ENCODE measurements at places on chromosomes 12 and 14.

DNA sequence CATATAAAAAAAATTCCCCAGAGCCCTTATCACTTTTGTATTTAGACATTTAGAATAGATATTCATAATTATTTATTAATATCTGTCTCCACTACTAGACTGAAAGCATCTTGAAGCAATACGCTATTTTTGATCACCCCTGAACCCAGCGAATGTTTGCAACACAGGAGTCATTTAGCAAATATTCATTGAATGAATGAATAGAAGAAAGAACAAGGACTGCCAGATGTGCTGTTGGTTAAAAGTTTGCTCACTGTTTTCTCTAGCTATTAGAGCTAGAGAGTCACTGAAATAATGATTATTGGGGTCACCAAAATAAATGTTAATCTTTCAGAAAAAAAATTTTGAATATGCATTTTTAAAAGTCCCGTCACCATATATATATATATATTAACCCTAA, 174.3 kb downstream of the ACSS3 start:
- DNase-seq: no peak

- DNase-seq: no peak
These were observed 5.1 kb downstream of the IKBIP start for GRCh38 chr12:98639491-98639890.

- DNase-seq: no peak
These were observed 13.8 kb downstream of the ZCCHC8 start for GRCh38 chr12:122486805-122487426.

DNA sequence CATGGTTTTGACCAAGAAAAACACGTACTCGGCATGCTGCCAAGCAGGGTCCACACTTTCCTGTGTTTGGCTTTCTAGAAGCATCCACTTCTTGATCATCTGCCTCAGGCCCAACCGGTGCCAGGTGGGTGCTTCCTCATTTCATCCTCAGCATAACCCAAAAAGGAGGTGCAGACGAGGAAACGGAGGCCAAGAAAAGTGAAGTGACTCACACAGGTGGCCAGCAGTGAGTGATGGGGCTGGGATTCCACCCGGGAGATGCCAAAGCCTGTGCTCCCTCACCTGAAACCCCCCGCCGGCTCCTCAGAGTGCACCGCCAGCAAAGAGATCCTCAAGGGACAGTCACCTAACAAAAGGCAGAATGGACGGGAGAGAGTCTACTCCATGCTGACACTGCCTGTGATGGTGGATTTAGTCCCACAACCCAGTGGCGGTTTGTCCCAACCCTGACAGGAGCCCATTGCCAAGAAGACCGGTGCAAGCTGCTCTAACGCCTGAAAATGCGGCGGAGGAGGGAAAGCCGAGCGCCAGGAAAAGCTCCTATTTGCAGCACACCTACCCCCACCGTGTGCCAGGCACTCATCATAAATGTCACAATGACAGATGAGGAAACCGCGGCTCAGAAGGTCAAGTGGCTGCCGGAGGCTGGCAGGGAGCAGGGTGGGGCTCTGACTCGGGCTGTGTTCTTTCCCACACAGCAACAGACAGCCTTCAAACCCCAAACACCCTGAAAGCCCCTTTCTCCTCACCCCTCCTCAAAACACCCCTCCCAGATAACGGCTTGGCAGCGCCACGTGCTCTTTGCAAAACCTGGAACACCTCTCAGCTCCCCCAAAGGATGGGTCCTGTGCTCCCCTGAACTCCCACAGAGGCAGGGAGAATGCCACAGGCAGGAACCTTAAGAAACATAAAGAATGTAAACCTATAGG, 18.8 kb downstream of the BCL11B start:
- no peak for DNase-seq

- DNase-seq: no peak
These were observed 390.7 kb downstream of the SYT1 start for GRCh38 chr12:79255288-79255687.

- DNase-seq: no peak
These were observed 236.5 kb upstream of the ATP2B1 start for GRCh38 chr12:89945123-89945522.

- DNase-seq: no peak
These were observed 897.4 kb upstream of the SEL1L start for GRCh38 chr14:82431031-82431430.

DNA sequence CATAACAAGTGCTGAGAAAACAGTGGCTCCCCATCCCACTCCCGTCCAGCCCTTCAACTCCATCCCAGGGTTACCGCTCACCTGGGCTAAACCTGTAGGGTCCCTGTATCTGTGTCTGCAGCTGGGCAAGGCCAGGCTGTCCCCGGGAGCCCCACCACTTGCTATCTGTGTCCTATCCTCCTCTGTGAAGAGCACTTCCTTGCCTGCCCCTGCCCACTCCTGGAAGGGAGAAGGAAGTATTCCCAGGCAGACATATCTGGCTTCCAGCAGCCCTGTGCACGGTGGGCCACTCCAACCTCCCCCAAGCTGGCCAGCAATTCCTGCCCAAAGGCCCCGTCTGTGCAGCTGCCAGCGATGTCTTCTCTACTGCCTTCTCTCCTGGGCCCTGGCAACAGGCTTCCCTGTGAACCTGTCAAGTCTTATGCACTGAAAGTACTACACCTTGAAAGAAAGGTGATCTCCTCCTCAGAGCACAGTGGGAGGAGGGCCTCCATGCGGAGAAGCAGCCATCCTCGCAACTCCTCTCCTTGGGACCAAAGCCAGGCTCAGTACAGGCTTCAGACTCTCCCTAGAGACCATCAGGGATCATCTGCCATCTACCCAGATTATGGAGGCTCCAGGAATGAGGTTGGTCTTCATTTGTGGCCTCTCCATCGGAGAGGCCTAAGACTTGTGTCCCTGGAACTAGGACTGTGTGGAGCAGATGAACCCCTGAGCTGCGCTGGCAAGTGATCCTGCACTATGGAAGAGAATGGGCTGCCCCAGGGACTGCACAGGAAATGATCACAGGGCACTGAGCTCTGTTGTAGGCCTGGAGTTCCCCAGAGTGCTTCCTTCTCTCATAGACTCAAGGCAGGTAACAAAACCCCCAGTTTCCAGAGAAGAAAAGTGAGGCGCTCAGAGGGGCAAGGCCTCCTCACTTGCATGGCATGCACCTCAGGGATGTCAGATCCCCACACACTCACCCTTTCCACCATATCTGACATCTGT, 663.6 kb downstream of the BCL11B start:
- no peak for DNase-seq

GRCh38 chr12:26416550-26416949, 221.2 kb downstream of the SSPN start:
- no peak for DNase-seq

GRCh38 chr14:64704143-64704742, at the start of gene PLEKHG3:
Gene PLEKHG3 (plus strand): TSS chr14:64704424. CDS start chr14:64727632, 23,208 bp downstream.
- no peak for DNase-seq

GRCh38 chr14:20412411-20412810, 890 bp downstream of the TEP1 start:
- DNase-seq: no peak

DNA sequence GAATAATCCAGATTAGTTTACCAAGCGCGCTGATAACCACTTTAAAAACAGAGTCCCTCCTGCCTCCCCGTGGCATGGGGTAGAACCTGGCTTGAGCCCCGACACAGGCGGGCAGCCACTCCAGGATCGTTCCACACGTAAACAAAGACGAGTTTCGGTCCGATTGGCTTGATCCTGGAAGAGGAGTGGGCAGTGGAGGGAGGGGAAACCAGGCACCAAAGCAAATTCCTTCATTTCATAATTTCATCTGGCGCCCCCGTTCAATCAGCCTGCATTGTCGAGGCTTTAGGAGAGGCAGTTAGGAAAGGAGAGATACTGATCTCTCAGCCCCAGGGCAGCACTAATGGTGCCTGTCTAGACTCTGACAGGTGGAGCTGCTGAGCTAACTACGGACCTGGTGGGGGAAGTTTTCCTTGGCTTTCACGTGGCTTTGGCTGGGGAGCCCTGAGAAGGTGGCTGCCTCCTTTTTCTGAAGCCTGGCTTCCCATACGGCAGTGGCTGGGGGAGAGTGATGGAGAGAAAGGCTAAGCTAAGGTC, 751 bp upstream of the GPRC5A start:
- peak; percentile 8 for DNase-seq

DNA sequence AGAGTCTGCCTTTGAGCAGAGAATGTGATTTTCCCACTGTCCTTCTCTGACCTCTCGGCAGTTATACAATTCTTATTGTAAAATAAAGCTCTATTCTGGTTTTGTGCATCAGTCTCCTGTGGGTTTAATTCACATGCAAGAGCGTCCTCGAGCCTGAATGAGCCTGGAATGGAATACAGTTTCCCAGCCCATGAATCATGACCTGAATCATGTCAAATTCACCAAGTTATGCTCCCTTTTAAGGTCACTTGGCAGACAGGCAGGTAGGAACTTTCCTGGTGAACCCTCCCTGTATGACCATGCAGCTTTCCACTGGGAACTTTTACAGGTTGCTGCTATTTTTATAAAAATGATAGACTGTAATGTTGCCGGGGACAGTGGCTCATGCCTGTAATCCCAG, 41.7 kb downstream of the BICD1 start:
- DNase-seq: no peak

DNA sequence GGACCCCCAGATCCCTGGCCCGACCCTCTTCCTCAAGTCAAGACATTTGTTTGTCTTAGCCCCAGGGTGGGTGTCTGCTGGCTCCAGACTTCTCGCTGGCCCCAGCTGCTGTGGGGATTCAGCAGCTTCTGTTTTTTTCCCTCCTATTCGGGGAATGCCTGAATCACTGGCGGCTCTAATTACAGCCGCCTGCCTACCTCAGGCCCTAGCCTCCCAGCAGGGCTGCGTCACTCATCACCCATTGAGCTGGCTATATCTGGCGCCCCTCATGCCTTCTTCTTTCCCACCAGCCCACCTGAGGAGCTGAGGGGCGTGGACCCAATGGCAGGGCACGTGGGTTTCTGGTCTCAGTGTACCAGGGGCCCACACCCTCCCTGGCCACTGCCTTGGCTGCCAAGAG, 10.1 kb downstream of the KRT80 start:
- DNase-seq: no peak

DNA sequence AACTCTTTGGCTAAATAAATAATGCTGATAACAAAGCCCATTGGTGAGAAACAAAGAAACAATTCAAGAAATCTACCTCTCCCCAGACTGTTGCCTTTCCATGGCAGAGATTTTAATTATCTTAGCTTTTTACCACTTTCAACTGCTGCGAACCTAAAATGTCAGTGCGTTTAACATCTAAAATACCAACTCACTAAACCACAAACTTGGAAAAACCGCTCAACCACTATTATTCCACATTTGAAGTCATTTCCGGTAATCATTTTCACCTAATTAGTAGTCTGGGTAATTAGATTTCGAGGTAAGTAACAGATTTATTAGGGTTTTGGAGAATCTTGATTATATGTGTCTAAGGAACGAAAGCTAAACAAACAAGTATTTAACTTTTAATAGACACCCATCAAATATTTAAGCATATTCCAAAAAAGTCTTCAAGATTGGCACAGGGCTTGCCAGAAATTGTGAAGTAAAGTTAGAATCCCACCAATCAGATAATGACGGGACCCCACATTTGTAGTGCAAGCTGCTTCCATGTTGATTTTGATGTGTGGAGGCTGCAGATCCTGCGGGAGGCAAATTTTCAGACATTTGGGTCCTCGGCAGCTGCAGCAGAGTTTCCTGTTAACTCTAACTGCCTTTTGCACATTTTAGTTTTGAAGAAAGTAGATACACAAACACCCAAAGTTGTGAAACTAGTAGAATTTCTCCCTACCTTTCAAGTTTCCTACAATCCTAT, 4.1 kb downstream of the OTX2 start:
- no peak for DNase-seq

DNA sequence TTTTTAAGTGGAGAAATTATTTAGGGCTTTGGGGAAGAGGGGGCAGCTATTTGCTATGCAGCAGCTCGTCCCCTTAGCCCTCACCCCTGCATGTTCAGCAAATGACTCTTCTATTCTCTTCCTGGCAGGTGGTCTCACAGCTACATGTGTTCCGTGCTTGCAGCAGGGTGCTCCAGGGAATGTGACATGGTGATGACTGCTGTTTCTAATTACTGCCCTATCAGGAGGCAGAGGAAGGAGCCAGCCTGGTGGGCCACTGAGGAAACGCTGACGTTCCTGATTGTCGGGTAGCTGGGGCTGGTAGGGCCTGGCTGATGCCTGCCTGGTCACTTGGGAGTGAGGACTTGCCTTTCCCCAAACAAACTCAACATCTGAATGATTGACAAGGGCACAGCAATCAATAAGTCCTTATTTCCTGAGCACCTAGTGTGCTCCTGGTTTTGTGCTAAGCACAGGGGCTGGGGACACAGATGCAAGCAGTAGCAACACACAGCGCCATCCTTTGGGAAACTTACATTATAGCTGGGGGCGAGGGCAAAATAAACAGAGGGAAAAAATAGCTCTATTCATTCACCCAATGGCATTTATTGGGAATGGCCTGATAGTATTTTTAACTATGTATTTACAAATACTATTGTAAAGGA, 377.8 kb downstream of the FUT8 start:
- DNase-seq: no peak

GRCh38 chr14:36227802-36228201, 51.3 kb upstream of the PTCSC3 start:
- no peak for DNase-seq

DNA sequence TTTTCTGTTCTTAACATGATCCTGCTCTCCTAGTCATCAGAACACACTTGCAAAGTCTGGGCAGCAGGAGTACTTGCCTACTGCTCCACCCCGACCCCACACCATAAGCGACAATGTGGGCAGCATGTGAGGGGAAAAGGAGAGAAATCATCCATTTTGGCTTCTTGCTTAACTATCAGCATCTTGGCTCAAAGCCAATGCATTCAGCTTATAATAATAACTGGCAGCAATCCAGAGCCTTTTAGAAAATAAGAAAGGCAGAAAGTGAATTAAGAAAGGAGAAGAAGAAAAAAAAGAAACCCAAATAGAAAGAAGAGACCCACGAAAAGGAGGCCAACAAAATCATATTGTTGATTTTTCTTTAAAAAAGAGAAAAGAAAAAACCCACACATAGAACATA, 930.8 kb downstream of the BCL11B start:
- DNase-seq: no peak

- no peak for DNase-seq
These were observed 40.2 kb upstream of the NT5DC3 start for GRCh38 chr12:103881261-103881660.

- no peak for DNase-seq
These were observed 91.1 kb upstream of the ARID2 start for GRCh38 chr12:45638386-45638785.

- no peak for DNase-seq
These were observed 824 bp downstream of the DDX55 start for GRCh38 chr12:123602651-123603195.

DNA sequence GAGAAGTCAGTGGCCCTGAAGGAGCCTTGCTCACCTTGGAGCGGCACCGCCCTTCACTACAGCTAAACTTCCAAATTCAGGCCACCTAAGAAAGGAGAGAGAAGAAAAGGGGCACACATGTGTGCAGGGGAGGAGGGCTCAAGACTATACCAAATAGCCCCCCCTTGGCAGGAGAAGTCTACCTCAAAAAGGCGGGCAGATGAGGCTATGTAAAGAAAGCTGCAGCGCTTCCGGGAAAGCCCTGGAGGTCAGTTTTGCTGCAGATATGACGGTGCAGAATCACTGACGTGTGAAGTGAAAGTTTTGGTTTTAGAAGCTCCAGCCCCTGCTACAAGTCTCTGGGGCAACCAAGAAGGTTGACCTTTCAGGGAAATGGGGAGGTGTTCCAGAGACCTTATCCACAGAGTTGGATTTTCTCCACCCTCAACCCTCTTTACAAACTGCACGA, 48.2 kb upstream of the PNMA1 start:
- no peak for DNase-seq

Data from stimulated activated CD4-positive, alpha-beta T cell treated with anti-CD3 and anti-CD28 coated beads, Interleukin-12 subunit alpha, Interleukin-12 subunit beta, amount 100 ng/mL, for 24 hours (primary cell).